ENCODE measurements at places on chromosomes 11 and 22.

DNA sequence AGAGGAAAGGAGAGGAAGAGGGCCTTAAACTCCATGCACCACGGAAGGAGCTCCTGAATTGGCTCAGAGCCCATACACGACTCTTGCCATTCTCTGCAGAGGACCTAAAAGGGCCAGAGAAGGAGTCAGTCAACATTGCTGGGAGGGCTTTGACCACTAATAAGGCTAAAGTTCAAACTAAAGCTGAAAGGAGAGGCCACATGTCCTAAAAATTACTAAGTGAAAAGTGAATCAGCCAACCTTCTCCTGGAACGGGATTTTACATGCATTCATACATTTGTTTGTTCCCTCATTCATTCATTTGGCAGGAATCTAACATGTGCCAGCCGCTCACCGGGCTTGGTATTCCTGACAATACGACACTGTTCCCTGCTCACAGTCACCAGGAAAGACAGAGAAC lies 10.5 kb downstream of the CLMP start:
- no peak for DNase-seq

GRCh38 chr22:46089426-46090035 lies 60.8 kb upstream of the PPARA start:
- DNase-seq: no peak

GRCh38 chr11:26830218-26830617 lies 108.4 kb upstream of the SLC5A12 start:
- DNase-seq: no peak

DNA sequence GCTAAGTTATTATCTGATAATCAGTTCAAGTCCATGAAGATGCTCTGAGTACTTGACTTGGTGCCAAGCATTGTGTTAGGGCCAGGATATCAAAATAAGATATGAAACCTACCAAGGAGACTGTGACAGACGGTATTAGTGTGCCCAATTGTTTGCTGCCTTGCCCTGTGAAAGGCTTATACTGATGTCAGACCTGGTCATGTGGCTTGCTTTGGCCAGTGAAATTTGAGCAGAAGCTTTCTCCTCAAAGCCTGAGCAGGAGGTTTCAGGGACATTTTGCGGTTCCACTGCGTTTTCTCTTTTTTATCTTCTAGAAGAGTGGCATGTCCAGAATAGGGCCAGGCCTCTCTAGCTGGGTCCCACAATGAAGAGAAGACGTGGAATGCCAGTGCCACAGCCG lies 15.8 kb upstream of the PKNOX2 start:
- no peak for DNase-seq

GRCh38 chr11:120386774-120387371 lies 50.7 kb downstream of the ARHGEF12 start:
- no peak for DNase-seq

- DNase-seq: no peak
Measured at GRCh38 chr22:39739338-39740027, 154.1 kb downstream of the ENTHD1 start.

GRCh38 chr22:50578776-50579310 lies 616 bp upstream of the CPT1B start:
- no peak for DNase-seq

- no peak for DNase-seq
Measured at GRCh38 chr11:115363921-115364320, 140.3 kb downstream of the CADM1 start.

GRCh38 chr11:70942593-70942992 lies 309.8 kb downstream of the SHANK2 start:
- no peak for DNase-seq

DNA sequence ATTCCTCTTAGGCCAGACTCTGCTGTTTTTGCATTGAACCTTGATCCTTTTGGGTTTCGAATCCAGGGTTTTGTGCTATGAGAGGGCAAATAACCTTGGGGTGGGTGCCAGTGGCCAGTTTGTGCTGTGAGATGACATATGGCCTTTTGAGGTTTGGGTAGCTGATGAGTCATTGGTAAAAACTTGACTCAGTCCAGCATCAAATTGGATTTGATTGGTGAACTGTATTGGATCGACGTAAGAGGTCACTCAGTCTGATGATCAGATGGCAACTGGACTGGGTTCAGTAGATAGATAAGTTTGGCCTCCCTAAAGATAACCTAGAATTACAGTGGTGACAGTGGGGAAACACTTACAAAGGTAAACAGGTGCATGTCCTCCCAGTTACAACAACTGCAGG lies 41.0 kb upstream of the XKR3 start:
- DNase-seq: no peak

GRCh38 chr11:95796501-95796900 lies 6.2 kb downstream of the CEP57 start:
- DNase-seq: no peak

DNA sequence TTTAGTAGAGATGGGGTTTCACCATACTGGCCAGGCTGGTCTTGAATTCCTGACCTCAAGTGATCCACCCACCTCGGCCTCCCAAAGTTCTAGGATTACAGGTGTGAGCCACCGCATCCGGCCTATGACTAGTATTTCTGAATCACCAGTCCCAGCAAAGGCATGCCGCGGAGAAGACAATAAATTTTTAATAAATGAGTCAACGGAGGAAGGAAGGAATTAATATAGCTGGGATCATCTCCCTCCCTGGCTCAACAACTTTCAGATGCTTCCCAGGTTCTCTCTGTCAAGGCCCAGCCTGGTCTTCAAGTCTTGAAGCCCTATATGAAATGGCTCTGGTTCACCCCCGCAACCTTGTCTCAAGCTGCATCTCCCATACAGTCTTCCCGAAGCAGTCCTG lies 45.7 kb downstream of the CYTH4 start:
- no peak for DNase-seq

DNA sequence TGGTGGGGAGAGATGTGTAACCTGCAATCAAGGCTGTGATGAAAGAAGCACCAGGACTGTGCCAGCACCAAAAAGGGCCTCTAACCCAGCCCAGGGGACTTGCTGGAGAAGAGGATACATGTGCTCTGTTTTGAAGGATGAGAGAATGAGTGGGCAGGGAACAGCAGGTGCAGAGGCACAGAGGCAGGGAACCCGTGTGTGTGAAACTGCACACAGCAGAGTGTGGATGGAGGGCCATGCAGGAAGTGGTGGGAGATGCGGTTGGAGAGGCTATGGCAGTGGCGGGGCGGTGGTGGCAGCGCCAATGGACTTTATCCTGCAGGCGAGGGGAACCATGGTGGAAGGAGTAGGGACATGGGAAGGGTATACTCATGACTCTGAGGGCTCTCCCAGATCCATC lies 25.2 kb upstream of the LRRC32 start:
- no peak for DNase-seq

- peak; percentile 21 for DNase-seq
Measured at GRCh38 chr11:125886997-125887372, 483 bp upstream of the HYLS1 start.

GRCh38 chr11:69427337-69427736 lies 54.1 kb upstream of the LINC01488 start:
- no peak for DNase-seq

GRCh38 chr22:28232204-28232603 lies 313.1 kb upstream of the PITPNB start:
- DNase-seq: no peak

DNA sequence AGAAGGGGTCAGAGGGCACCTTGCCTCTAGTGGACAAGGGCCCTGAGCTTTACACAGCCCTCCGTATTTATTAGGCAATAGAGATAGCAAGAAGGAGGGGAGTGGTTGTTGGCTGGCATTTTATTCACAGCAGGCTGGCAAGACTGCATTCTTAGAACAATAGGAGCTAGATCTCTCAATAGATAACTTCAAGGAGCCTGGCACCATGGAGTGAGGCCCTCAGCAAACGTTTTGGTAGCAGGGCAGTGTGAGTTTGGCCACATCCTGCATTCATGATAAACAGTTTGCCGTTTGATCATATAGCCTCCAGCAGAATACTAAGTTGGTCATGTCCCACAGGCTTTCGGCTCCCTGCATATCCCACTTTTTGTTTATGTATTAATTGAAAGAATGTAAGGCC lies 31.6 kb downstream of the OR10A6 start:
- DNase-seq: no peak

GRCh38 chr22:36369922-36370791 lies 17.6 kb downstream of the MYH9 start:
- no peak for DNase-seq

- DNase-seq: no peak
Measured at GRCh38 chr22:45969801-45970470, 7.0 kb downstream of the WNT7B start.

DNA sequence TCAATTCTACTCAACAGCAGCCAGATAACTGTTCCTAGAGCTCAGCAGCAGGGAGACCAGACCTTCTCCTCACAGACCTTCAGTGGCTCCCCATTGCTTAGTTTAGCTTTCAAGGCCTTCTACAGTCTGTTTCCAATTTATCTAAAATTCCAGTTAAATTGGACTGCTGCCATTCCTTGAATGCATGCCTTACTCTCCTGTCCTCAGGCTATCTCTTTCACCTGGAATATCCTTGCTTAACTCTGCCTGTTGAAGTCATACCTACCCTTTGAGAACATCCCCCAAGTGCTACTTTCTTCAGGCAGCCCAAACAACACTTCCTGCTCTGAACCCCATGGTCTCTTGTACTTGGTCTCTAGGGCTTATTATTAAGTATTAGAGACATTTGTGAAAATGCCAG lies 120.7 kb upstream of the TENM4 start:
- DNase-seq: no peak

DNA sequence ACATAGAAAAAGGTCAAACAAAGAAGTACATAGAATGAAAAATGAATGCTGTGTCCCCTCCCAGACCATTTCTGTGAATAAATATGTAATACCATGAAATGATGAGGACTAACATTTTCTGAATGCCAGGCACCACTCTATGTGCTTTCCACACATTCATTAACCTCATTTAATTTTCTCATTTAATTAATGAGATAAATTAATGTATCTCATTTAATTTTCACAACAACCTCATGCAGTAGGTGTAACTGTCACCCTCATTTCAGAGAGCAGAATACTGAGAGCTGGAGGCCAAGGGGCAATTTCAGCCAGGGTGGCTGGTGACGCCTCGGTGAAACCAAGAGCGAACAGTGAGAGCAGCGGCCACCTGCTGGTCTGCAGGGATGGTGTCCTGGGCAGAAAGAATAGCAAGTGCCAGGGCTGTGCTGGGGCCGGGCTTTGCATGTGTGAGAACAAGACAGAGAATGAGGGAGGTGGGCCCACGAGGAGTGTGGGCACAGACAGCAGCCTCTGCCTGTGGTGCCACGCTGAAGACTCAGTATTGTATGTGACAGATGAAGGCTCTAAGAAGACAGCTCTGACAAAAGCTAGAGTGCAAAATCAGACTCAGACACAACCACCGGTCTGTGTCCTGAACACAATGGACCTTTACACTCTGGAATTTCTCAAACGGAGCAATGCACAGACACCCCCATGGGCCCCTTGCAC lies 1.8 kb upstream of the SERPIND1 start:
- no peak for DNase-seq

DNA sequence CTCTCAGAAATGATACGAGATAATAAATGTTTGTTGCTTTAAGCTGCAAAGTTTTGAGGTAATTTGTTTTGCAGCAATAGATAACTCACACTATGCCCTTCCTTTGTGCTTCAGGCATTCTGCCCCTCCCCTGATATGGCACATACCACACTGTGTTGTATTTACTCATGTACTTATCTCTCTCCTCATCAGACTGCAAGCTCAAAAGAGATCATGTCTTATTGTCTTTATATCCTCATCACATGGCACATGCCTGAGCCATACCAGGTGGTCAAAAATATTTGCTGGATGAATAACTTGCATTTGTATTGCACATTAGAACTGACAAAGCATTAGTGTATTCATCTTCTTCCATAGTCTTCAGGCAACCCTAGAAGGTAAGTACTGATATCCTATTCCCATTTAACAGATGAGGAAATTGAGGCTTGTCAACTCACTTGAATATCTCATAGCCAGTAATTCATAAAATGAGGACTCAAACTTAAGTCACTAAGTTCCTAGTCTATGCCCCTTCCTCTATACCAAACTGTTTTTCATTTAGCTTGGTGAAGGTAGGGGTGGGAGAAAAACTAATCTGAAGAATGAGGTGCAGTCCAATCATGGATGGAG lies 83.9 kb upstream of the EED start:
- no peak for DNase-seq

DNA sequence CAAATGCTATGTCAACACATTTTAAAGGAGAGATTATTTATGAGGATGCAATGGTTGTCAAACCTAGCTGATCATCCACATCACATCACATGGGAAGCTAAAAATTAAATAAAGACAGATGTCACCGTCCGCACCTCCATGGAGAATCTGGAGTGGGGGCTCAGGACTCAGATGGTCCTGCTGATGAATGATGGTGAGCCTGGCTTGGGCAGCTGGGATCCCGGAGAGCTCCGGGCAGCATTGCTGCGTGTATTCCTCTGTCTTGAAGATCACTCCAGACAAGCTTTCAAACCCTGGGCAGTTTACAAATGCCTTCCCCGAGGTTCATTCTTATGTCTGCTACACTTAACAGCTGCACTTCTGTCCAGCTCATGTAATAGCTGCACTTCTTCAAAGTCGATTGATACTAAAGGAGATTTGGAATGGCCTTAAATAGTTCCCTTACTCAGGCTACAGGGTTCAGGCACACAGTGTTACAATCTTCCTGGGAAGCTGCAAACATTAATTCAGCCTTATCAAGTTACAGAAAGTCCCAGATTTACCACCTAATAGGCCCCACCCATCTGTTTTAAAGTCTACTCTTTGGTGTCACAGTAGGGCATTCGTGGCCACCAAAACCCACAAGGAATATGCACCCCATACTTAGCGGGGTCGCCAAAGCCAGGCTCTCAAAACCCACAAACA lies 34.7 kb upstream of the CSNK2A3 start:
- DNase-seq: no peak

- no peak for DNase-seq
Measured at GRCh38 chr22:33565580-33565995, 354.7 kb downstream of the LARGE1 start.

DNA sequence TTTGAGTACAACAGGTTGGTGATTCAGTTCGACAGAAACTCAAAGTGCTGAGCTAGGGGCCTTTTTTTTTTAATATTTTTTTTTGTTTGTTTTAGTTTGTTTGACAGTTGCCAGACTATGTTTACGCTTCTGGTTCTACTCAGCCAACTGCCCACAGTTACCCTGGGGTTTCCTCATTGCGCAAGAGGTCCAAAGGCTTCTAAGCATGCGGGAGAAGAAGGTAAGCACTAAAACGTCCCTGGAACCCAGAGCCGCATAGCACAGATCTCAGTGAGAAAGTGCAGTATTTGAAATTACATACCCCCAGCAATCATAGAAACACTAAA lies 649 bp downstream of the PRRG4 start:
- no peak for DNase-seq

DNA sequence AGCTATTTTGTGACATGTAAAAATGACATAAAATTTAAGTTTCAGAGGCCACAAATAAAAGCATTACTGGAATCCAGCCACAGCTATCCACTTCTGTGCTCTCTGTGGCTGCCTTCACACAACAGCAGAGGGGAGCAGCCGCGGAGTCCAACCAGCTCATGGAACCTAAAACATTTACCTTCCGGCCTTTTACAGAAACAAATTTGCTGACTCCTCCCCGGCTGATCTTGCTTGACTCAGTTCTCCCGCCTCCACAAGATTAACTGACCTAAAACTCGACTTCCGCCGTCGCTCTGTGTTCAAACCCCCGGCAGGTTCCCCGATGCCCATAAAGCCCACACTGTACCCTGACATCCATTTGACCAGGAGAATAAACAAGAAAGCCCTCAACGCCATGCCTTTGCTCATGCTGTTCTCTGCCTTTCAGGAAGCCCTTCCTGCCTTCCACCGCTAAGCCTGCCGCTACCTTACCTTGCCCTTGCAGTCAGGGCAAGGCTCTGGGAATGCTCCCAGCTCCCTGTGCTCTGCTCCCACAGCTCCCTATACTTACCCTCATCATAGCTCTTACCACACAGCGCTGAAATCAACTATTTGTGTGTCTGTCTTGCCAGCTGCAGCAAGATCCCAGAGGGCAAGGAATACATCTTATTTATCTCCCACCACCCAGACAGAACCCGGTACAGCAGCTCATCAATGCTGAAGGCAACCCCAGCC lies 35.4 kb downstream of the MICAL3 start:
- no peak for DNase-seq
